ENCODE measurements at places on chromosomes 12 and 14.

DNA sequence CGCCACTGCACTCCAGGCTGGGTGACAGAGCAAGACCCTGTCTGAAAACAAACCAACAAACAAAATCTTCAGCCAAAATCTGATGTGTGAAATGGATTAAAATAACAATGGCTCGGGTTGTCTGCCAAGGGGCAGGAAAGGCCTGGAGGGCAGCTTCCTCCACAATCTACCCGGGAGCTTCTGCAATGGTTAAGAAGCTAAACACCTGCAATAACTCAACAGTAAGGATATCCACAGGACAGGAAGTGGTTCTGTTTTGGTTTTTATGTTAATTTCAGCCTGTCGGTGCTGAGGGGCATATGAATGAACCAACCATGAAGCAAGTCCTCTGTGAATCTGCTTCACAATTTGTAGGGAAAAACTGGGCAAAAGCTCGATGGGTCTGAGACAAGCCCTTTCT, 34.4 kb downstream of the RAD52 start:
- no peak for DNase-seq

DNA sequence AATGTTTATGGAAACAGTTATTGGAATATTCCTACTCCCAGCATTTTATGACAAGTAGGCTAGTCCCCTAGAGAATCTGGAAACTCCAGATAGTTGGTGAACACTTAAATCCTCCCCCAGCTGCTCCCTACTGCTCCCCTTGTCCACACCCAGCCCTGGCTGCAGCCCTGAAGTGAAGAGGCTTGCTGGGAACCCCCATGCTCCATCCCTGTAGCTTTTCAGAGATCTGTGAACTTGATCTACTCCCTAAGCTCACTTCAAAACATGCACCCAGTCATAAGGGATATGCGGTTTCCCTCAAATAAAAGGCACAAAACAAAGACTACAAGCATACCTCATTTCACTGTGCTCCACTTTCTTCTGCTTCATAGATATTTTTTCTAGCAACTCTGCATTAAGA, 33.2 kb downstream of the EGLN3 start:
- DNase-seq, result no peak

DNA sequence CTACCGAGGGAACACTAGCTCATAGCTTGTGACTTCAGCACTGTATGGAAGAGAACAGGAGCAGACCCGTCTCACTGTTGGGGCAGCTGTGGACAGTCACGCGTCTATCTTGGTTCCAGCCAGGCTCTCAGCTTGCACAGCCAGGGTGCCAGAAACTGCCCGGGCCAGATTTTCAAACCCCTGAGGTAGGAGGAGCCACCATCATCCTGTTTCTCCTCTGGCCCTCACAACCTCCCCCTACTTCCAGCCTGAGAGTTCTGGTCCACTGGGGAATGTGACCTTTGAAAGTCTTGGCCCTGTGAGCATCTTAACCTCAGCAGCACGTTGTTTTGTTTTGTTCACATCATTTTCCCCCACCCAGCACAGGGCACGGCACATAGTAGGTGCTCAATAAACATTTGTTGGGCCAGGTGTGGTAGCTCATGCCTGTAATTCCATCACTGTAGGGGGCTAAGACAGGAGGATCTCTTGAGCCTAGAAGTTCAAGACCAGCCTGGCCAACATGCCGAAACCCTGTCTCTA, 50.4 kb downstream of the PSMA6 start:
- DNase-seq, result no peak

DNA sequence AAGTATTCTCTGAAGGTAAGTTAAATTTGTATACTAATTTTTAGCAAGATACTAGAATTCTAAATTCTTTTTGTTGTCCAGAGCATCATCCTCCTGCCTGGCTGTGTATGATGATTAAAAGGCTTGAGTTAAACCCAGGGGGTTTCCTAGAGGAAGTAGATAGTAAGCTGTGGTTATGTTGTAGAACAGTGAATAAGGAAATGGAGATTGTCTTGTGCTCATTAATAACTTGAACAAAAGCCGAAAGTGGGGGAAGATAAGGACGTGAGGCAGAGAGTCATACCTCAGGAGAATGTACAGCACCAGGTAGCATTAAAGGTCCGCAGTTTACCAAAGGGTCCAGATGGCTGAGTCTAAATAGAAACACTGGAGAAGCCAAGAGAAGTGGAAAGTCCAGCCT, 42.0 kb downstream of the CKB start:
- no peak for DNase-seq

GRCh38 chr14:106203438-106203837, 677.1 kb downstream of the TMEM121 start:
- no peak for DNase-seq
